Esophagus mucosa (tissue), 1 donor: ENCODE measurements at places on chromosomes 4 and X.

DNA sequence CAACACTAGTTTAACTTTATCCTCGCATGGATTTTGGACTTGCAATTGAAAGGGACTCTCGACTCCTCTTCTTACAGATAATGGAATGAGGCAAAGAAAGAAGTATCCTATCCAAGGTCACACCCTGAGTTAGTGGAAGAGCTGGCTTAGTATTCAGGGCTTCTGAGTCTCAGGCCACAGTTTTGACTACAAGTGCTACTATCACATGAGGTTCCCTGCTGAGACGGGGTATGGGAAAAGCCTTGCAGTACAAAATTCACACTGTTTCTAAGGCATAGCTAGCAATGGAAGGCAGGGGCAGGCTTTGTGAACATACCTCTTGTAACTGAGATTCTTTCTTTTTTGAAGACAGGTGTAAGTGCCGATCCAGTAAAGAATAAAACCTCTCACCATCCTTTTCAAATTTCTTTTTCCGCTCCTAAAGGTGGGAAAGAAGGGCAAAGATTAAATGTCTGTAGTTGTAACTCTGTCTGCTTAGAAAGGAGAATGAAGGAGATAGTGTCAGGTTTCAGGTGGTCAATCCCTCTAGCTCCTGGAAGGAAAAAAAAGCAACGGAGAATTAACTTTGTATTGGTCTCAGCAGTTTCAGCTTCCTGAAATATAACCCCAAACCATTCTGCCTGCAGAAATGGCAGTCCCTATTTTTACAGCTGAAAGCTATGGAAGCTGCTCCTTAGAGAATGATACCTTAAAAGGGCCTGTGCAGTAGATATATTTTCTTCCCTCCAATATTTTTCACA, 199.0 kb downstream of the OPHN1 start:
- ATAC-seq = no peak

DNA sequence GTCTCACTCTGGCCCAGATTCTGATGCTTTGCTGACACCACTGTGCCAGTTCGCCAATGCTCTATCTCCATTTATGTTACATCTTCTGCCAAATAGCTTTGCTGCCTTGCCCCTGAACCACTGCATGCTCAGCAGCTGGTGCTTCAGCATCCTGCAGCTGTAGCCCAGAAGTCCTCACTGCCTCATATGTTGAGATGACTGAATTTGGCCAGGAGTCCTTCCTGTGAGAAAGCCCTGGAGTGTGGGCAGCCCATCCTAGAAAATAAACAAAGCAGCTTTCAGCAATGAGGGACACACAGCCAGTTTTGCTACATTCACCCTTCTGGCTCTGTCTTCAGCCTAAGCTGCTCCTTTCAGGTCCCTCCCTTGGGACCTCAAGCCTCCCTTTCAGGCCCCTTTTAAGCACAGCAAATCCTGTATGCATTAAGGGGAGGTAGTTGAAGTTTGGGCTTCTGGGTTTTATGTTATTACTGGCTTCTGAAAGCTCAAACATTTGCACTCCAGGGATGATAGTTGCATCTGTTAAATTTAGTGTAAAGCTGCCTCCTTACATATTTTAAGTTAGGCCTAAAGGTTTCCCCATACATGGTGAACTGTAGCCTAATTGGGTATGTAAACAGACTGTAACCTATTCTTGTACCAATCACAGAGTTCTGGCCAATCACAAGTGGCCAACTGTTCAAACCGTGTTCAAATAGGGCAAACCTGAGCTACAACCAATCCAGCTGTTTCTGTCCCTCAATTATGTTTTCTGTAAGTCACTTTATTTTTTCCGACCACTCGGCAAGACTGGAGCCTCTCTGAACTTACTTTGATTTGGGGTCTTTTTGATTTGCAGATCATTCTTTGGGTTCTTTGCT, 2.1 kb upstream of the TMEM165 start:
- no peak for ATAC-seq

DNA sequence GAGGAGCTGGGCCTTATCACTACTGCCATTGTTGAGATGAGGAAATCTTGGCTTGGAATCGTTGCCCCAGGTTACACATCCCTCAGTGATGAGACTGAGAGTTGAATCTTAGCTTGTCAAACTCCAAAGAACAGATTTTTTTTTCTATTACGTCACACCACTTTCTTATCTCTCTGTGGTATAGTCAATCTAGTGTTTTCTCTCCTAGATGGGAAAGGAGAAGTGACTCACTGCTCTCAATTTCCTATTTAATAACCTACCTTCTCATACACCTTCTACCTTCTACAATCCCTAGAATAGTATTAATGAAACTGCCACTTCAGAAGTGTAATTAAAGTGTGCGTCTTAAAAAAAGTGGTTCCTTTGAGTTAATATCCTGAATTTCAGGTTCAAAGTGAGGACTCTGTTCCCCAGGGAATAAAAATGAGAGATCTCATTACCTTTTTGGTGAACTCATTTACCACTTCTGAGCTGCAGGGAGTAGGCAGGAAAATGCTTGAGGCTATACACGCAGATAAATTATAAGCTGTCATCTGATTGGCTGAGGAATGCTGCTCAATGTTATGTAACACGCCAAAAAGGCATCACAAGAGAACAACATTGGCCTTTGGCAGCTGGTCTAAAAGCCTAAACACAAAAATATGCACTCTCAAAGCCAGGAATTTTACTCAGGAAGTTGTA, 59.3 kb downstream of the MAD2L1 start:
- ATAC-seq = no peak

DNA sequence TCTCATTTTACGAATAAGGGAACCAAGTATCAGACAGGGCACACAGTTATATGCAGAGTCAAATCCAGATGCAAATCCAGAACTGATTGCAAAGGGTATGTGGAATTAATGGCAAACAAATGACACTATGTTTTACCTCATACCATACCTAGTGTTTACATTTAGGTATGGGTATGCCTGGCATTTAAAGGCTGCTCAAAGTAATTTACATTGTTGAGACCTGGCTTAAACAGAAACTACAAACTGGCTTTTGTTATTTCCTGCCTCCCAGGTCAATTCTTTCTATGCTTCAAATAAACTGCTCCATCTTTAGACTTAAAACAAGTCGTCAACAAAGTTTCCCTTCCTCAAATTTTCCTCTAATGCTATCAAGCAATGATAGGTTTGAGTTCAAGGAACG, 33.7 kb downstream of the ANKRD17 start:
- ATAC-seq = no peak

DNA sequence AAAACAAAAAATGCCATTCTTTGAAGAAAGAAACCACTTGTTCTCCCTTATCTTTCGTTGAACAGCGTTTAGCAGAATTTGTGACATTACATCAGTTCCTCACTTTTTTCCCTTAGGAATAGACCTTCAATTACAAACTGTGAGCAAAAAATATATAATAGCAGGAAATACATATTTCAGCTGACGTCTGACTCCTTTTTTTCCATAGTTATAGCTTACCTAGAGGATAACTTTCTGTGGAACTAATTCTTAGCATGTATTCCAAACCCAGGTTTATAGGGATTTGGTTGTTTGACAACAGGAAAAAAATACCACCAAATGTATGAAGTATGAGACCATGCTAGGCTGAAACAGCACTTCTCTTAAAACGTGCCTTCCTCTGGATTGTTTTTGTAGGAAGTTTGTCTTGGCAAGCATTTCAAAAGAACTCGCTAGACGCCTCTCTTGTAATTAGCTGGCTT, 2.0 kb upstream of the LIMCH1 start:
- no peak for ATAC-seq

GRCh38 chr4:110633358-110634341, 10.8 kb upstream of the PITX2 start:
- no peak for ATAC-seq

- ATAC-seq = no peak
These were observed 103.8 kb upstream of the RAI2 start for GRCh38 chrX:17964871-17965270.
